ENCODE measurements at places on chromosomes 16 and 17. TPM values are rescaled to one million over a fixed set of nuclear protein-coding genes. Genes with fewer than 3 reads are reported as not detected.
A peak's percentile ranks its signal among the peaks of the same experiment; 100 is the strongest.

TBC1D3 gene
- not detected for total RNA-seq

CD300H gene
- total RNA-seq = not detected

- DNase-seq = peak; percentile 23
Measured at GRCh38 chr17:73595479-73595878, 48.8 kb downstream of the SDK2 start.

GRCh38 chr16:50696126-50696525, 2.7 kb downstream of the NOD2 start:
- DNase-seq = no peak

DNA sequence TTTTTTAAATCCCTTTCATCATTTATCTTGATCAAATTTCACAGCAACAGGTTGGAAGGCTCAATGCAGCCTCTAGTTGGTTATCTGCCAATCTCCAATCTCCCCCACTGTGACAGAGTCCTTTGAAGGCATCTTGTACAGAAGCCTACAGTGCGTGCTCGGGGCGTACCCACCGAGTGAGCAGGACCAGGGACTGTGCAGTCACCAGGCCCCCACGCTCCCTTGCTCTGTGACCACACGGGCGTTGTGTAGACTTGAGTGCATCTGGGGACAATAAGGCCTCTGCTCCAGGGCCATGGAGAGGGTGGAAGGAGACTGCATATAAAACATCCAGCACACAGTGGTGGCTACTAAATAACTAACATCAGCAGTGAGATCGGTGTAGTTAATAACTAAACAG, 63.4 kb downstream of the GTF3C1 start:
- DNase-seq = no peak

DNA sequence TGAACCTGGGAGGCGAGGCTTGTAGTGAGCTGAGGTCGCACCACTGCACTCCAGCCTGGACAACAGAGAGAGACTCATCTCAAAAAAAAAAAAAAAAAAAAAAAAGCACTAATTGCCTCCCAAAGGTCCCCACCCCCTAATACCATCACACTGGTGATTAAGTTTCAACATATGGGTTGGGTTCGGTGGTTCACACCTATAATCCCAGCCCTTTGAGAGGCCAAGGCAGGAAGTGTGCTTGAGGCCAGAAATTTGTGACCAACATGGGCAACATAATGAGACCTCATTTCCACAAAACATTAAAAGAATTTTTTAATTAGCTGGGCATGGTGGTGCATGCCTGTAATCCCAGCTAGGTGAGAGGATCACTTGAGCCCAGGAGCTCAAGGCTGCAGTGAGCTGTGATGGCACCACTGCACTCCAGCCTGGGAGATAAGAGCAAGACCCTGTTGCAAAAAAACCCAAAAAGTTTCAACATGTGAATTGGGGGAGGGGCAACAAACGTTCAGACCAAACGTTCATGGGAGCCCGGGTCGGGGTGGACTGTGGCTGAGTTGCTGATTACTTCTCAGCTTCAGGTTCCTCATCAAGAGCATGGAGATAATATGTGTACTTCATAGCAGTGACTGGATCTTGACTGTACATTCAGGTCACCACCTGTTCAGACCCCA, 62.1 kb upstream of the NOL11 start:
- DNase-seq = no peak

DNA sequence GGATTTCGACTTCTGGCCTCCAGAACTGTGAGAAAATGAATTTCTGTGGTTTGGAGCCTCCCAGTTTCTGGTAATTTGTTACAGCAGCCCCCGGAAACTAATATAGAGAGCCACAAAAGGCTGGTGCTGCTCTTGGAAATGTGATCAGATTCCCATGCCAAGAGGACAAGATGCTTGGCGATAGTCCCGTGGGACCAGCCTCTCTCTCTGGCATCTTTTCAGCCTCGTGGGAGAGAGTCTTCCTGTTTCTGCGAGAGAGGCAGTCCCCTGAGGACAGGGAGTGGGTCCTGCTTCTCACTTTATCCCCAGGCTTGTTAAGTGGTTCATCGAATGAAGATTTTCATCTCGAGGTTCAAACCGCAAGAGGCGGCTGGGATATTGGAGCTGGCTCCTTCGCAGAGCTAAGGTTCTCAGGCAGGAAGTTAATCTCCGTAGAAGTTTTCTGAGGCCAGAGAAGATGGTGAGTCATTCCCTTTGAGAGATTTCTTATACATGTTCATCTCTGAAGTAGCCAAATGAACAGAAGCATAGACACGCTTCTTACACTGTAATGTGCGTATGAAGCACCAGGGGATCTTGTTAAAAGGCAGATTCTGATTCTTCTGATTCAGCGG, 211.6 kb upstream of the SDK2 start:
- DNase-seq = no peak

PROCA1 gene
- 17.4 TPM for total RNA-seq

Measured in CD4-positive, alpha-beta memory T cell (primary cell).